ENCODE measurements at places on chromosomes 2 and 18.

DNA sequence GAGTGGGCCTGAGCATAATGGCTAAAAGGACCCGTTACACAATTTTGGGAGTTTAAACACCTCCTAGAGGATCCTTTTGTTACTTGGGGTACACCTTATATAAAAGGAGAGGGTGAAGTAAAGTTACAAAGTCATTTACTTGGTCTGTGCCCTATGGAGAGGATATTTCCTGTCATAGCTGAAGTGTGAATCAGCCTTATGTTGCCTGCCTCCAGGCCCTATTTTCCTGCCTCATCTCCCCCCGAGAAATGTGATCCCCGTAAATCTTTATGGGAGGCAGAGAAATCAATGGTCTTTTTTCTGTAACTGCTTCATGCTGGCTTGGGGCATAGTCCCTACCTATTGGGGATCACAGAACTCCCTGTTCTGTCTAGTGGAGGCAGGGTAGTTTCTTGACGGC, 906.6 kb downstream of the DSC3 start:
- DNase-seq, result no peak

- peak; percentile 87 for DNase-seq
Observed at GRCh38 chr2:43375746-43376522, 149.5 kb upstream of the ZFP36L2 start.

DNA sequence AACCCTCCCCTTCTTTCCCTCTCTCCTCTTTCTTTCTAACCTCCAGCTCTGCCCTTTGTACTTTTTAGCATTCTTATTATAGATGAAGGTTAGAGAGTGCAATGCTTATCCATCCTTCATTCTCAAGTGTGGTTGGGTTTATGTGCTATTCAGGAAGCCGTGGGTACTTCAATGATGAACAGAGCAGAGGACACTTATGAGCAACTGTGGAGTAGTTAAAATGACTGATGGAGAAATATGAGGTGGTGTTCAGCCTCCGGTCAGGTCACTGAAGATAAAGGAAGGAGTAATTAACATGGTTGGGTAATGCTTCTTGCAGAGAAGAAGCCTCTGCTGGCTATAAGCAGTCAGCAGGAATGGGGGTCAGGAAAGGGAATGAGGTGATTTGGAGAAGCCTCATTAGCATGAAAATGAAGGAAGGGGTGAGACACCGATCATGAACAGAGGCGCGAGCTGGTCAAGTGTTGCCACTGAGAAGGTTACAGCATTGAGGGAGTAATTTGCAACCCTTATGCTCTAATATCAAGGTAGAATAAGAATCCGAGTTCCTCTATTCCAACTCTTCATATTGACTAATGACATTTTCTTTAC, 174.7 kb downstream of the LPIN1 start:
- DNase-seq, result no peak

DNA sequence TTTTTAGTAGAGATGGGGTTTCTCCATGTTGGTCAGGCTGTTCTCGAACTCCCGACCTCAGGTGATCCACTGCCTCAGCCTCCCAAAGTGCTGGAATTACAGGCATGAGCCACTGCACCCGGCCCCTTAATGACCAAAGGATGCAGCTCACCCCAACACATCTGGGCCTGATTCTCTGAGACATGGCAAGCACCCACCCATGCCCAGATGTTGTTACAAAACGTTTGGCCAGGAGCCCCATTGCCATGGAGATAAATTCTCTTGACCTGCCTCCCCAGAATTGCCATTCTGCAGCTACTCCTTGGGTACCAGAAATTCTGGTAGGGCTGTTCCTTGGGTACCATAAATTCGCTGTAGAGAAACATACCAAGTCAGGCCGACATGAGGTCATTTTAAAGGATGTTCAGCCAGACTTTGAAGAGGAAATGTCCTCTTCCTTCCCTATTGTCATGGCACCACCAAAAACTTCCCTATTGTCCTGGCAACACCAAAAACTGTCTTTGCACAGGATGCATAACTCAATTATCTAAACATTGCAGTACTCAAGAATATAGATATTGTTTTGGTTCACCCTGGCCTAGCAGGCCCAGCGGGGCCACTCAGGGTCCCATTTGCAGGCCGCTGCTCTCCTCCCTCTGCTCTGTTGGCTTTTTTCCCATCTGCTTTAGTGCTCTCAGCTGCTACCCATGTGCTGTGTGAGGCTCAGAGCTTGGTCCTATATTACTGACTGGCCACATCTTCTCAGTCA, 160.9 kb upstream of the TTC39C start:
- no peak for DNase-seq

DNA sequence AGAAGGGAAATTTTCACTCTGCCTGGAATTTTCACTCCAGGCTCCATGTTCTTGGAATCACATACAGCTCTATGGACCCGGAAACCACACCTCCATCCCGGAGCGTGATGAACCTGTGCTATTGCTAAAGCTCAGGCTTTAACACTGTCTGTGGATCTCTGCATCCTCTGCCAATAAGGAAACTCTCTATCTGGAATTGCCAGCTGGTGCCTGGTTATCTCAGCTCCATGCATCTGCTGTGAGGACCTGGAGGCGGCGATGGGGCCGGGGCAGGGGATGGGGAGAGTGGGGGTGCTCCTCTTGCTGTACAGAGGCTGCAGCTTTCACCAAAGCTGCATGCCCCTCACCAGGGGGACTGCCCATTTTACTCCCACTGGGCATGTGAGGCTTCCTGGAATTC, 754.0 kb upstream of the SOX11 start:
- DNase-seq, result no peak

GRCh38 chr2:109143214-109144187, 14.5 kb downstream of the SH3RF3 start:
- no peak for DNase-seq

- no peak for DNase-seq
Observed at GRCh38 chr2:204479557-204479956, 65.7 kb upstream of the PARD3B start.

DNA sequence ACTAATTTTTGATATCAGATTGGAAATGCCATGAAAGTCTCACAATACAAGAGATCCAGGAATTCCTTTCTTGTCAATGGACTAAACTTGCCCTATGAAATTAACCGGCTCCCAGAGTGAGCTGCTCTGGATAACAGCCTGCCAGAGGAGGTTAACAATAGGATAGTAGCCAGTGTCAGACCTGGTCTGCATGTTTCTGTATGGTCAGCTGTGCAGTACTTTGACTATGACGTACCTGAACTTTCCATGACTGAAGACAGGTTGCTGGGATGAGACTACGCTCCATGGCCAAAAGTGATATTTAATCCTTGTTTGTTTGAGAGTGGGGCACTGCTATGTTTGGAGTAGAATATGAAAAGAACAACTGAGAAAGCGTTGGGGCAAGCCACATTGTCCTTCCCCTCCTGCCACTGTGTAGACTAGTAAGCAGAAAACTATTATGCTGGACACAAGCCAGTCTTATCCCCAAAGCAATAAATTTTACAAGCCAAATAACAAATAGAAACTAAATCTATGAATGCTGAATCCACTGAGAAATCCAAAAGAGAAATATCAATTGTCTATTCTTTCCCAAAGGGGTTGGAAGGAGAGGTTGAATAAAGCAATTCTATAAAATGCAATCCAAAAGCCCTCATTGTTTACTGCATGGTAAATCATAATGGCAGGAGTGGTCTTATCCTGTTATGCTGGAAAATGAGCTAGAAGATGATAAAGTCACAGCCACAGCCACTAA, 115.5 kb upstream of the CYP26B1 start:
- no peak for DNase-seq

DNA sequence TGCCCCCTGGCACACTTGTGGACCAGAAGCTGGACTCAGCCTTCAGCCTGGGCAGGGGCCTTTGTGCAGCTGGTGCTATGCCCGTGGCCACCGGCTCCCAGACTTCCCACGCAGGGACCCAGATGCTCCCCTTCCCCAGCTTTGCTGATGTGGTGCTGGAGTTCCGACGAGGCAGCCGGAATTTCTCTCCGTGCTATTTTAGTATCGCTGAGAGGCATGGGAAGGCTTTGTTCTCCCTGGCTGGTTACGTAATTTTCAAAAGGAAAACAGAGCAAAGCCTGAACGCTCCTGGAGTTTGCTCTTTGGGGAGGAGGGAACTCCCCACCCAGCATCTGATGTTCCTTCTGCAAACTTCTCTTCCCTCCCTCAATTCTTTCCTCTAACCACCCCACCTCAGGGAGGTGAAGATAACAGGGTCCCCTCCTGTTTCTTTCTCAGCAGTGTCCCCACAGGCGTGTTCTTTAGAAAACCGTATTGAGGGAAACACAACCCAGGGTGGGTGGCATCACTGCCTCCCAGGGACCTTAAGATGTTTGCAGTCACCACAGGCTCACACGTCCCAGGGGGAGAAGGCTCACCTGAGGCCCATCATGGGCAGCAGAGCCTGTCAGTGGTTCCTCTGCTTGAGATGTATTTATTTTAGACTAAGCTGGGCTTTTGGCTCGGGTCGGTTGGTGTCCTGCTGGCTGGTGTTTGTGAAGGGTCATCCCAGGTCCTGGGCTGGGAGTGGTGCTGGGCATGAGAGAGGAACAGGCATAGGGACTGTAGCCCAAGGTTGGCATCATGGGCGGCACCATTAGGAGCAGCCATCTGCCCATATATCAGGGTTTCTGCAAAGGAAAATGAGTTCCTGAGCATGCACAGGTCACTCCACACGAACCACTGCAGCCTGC, 95.0 kb downstream of the MAPK4 start:
- DNase-seq, result peak; percentile 27

- DNase-seq, result no peak
Observed at GRCh38 chr2:58720033-58720769, 479.1 kb upstream of the FANCL start.

All from HepG2 (cell line).